Melanocyte of skin (primary cell): ENCODE measurements at places on chromosomes 6 and 20. TPM values are rescaled to one million over a fixed set of nuclear protein-coding genes. Genes with fewer than 3 reads are reported as not detected.

Gene EEF1A2
- total RNA-seq = 0.15 TPM in 1 of 2 replicates, not detected in the other

Gene SPATS1
- total RNA-seq = 0.31 TPM in 1 of 2 replicates, not detected in the other

Gene GNMT
- not detected in 2 replicates for total RNA-seq

Gene TRIM39
- 8.7 and 9.3 TPM in 2 replicates for total RNA-seq

Gene FRK
- 1.4 and 2.2 TPM in 2 replicates for total RNA-seq

Gene SSTR4
- not detected in 2 replicates for total RNA-seq

Gene HSPA1L
- total RNA-seq = 0.67 and 0.93 TPM in 2 replicates

Gene TP53INP2
- total RNA-seq = 3.0 and 3.5 TPM in 2 replicates

Gene TPBG
- total RNA-seq = 1.00 and 1.1 TPM in 2 replicates

Gene NOX3
- total RNA-seq = not detected in 2 replicates

Gene CDSN
- under 0.01 TPM in 1 of 2 replicates, not detected in the other for total RNA-seq

Gene OGFRL1
- total RNA-seq = 29.8 and 34.1 TPM in 2 replicates

Gene PAX1
- not detected in 2 replicates for total RNA-seq

Gene FOXC1
- total RNA-seq = 0.33 and 0.93 TPM in 2 replicates

Gene CASS4
- total RNA-seq = under 0.01 TPM in 1 of 2 replicates, not detected in the other

Gene HMGA1
- total RNA-seq = 48.3 and 54.7 TPM in 2 replicates

Gene NFATC2
- under 0.01 and 0.33 TPM in 2 replicates for total RNA-seq

Gene WFDC2
- not detected in 2 replicates for total RNA-seq

Gene FIG4
- 27.5 and 36.3 TPM in 2 replicates for total RNA-seq

Gene ZNF341
- total RNA-seq = 1.4 and 2.2 TPM in 2 replicates

Gene PARD6B
- 1.4 and 1.7 TPM in 2 replicates for total RNA-seq

Gene SNAP25
- 2.4 and 4.0 TPM in 2 replicates for total RNA-seq

Gene RPS18
- 1,205 and 2,250 TPM in 2 replicates for total RNA-seq

Gene SRSF12
- 1.7 and 1.8 TPM in 2 replicates for total RNA-seq

Gene ENPP3
- total RNA-seq = 1.1 and 1.4 TPM in 2 replicates

Gene BPI
- not detected in 2 replicates for total RNA-seq

Gene SDC4
- 8.0 and 8.8 TPM in 2 replicates for total RNA-seq
